ENCODE measurements at places on chromosomes 2 and 18. TPM values are rescaled to one million over a fixed set of nuclear protein-coding genes. Genes with fewer than 3 reads are reported as not detected.

Gene TDRD15
- total RNA-seq = not detected

Gene SLC40A1
- 3.1 TPM for total RNA-seq

Gene PUM2
- 55.6 TPM for total RNA-seq

Gene TRIM43
- not detected for total RNA-seq

Gene GALNT14
- total RNA-seq = 2.1 TPM

Gene DYNAP
- not detected for total RNA-seq

Gene COL5A2
- 580 TPM for total RNA-seq

GRCh38 chr18:10140461-10141282, 226.9 kb downstream of the VAPA start:
- DNase-seq = peak; percentile 37

- DNase-seq = no peak
Measured at GRCh38 chr2:159091976-159092375, 123.5 kb downstream of the TANC1 start.

All from astrocyte (in vitro differentiated cells and primary cell).